Activated T-helper 1 cell treated with anti-CD3 and anti-CD28 coated beads, Interleukin-2, amount 50 U/mL, for 16 hours (primary cell): ENCODE measurements at places on chromosomes 13 and 19.

- DNase-seq, result no peak
Observed at GRCh38 chr13:110520431-110521295, 40.9 kb downstream of the RAB20 start.

GRCh38 chr13:20193907-20194631, 1.3 kb upstream of the GJB2 start:
- DNase-seq, result no peak

DNA sequence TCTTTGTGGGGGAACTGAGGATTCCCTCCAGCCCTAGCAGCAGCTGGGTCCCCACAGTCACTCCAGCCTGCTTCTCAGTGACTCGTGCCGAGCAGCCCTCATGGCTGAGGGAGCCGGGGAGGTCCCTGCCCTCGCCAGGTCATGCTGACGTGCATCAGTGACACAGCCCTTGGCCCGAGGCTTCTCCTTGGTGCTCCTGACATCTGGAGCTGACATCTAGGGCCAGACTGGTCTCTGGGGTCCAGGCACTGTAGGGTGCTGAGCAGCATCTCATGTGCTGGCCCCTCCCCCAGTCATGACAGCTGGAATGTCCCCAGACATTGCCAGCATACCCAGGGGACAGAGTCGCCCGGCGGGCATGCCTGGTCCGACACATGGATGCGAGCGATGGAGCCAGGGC, 14.4 kb downstream of the COMP start:
- no peak for DNase-seq

- DNase-seq, result no peak
Observed at GRCh38 chr13:99989276-99990125, 7.9 kb downstream of the ZIC2 start.

DNA sequence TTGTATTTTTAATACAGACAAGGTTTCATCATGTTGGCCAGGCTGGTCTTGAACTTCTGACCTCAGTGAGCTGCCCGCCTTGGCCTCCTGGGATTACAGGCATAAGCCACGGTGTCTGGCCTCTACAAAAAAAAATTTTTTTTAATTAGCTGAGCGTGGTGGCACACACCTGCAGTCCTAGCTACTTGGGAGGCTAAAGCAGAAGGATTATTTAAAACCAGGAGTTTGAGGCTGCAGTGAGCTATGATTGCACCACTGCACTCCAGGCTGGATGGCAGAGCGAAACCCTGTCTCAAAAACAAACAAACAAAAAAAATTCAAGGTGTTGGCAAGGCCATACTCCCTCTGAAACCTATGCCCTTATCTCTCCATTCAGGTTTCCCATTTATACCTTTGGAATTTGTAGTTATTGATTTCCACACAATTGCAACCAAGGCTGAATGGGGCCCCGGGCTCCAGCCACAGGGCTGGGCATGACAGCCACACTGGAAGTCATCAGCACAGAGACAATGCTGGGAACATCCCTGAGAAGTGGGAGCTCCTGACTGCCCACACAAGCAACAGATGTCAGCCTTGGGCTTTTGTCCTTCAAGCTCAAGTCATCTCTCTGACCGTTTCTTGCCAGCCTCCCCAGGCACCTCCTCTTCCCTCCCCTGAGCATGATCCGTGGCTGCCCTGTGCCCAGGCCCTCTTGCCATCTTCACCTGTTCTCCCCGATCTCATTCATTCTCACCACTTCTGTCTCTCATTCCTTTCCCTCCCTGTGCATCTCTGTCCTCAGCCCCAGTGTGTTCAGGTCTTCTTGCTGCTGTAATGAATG, 27.2 kb upstream of the CALM3 start:
- no peak for DNase-seq

DNA sequence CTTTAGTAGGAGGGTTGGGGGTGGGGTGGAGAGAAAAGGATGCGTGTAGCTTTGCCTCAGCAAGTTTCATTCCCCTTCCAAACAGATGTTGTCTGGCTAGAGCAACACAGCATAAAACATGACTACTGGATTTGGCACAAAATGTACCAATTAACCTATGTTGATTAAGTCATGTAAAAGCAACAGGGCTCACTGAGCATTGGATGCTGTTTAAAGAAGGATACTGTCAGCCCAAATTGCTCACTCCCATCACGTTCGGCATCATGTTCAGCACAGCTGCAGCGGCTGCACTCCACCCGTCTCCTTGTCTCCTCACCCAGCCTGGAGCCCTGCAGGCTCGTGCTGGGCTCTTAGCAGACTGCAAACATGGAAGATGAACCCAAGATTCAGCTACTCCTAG, 77.5 kb downstream of the DLEU7 start:
- DNase-seq, result no peak
